ENCODE measurements at places on chromosomes 7 and 10.

- H3K4me3 ChIP-seq = no peak overlapping the region
- no peak for DNase-seq
- H3K27me3 ChIP-seq = peaks cover 4% of the 10 kb centered on the region
- H3K4me1 ChIP-seq = peaks cover 4% of the 10 kb centered on the region
- no peak overlapping the region for H3K27ac ChIP-seq
These were observed 215.7 kb upstream of the CDC14C start for GRCh38 chr7:48708635-48709034.

- no peak for DNase-seq
- peaks cover 27% of the 10 kb centered on the region for H3K4me1 ChIP-seq
- no peaks in the 10 kb centered on the region for H3K36me3 ChIP-seq
- no peak overlapping the region for H3K4me3 ChIP-seq
These were observed 80.8 kb downstream of the PTPRE start for GRCh38 chr10:127987467-127988380.

GRCh38 chr7:103887050-103887449 lies 102.4 kb downstream of the RELN start:
- H3K4me1 ChIP-seq = no peaks in the 10 kb centered on the region
- H3K36me3 ChIP-seq = no peaks in the 10 kb centered on the region
- H3K4me3 ChIP-seq = no peak overlapping the region

- no peak overlapping the region for H3K4me3 ChIP-seq
- H3K36me3 ChIP-seq = no peaks in the 10 kb centered on the region
- no peak overlapping the region for H3K27ac ChIP-seq
- no peaks in the 10 kb centered on the region for H3K27me3 ChIP-seq
- no peaks in the 10 kb centered on the region for H3K4me1 ChIP-seq
These were observed 550.6 kb upstream of the SEMA3D start for GRCh38 chr7:85737426-85737825.

DNA sequence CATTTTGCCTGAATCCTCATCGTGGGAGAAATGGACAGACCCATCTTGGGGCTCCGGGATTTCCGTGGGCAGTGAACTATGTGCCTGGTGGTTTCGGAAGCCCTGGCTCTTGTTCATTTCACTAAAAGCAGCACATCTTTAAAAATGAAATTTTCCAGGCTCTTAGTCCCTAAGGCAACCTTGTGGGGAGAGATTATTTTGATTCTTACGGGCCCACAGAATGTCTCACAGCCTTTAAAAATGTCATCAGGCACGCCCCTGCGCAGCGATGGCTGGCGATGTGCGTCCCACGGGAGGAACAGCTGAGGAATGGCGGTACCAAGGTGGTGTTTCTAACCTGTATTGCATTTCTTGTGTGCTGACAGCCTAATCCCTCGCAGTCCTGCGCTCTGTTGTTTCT lies 189.7 kb downstream of the CCDC3 start:
- H3K27ac ChIP-seq = no peak overlapping the region
- H3K4me1 ChIP-seq = no peaks in the 10 kb centered on the region
- no peak for DNase-seq
- H3K4me3 ChIP-seq = no peak overlapping the region

DNA sequence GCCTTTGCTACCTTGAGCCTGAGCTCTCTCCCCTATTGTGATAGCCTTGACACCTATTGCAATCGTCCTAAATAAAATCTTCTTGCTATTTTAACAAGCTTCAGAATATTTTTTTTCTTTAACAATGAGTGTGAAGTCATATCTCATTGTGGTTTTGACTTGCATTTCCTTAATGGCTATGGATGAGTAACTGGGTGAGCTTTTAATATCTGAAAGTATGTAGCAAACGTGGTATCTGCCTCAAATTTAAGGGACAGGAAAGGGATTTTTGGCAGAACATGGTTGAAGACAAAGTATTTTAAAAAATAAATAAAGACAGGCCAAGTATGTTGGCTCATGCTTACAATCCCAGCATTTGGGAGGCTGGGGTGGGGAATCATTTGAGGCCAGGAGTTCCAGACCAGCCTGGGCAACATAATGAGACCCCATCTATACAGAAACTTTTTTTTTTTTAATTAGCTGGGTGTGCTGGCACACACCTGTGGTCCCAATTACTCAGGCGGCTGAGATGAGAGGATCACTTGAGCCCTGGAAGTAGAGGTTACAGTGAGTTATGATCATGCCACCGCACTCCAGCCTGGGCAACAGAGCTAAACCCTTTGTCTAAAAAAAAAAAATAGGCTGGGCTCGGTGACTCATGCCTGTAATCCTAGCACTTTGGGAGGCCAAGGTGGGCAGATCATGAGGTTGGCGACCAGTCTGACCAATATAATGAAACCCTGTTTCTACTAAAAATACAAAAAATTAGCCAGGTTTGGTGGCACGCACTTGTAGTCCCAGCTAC lies 319.3 kb upstream of the NRP1 start:
- H3K4me1 ChIP-seq = no peaks in the 10 kb centered on the region
- H3K4me3 ChIP-seq = no peak overlapping the region
- H3K27me3 ChIP-seq = no peaks in the 10 kb centered on the region
- H3K27ac ChIP-seq = no peak overlapping the region
- DNase-seq = no peak

GRCh38 chr10:71550628-71551027 lies 153.9 kb downstream of the CDH23 start:
- peaks cover 8% of the 10 kb centered on the region for H3K27me3 ChIP-seq
- H3K27ac ChIP-seq = no peak overlapping the region
- no peaks in the 10 kb centered on the region for H3K4me1 ChIP-seq
- no peak for DNase-seq
- no peaks in the 10 kb centered on the region for H3K36me3 ChIP-seq

- no peak overlapping the region for H3K4me3 ChIP-seq
- peak overlapping the region; percentile 6 for H3K27ac ChIP-seq
- H3K27me3 ChIP-seq = peaks cover 29% of the 10 kb centered on the region
- H3K4me1 ChIP-seq = no peaks in the 10 kb centered on the region
- DNase-seq = no peak
These were observed 77.0 kb upstream of the FAM20C start for GRCh38 chr7:115274-115911.

GRCh38 chr7:85191383-85191782 lies 4.5 kb upstream of the SEMA3D start:
- H3K4me3 ChIP-seq = no peak overlapping the region
- no peak for DNase-seq
- no peaks in the 10 kb centered on the region for H3K4me1 ChIP-seq
- H3K27ac ChIP-seq = no peak overlapping the region

DNA sequence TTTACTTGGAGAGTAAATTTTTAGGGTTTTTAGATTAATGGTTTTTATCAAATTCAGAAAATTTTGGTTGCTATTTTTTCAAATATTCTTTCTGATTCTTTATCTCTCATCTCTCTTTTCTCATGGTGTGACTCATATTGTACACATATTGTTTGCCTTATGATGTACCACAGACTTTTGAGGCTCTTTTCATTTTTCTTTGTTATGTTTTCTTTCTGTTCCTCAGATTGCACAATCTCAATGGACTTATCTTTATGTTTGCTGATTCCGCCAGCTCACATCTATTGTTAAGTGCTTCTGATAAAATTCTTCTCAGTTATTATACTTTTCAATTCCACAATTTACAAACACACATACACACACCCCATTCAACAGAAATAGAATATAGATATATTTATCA lies 168.2 kb upstream of the IGFBP3 start:
- H3K27ac ChIP-seq = no peak overlapping the region
- H3K36me3 ChIP-seq = no peaks in the 10 kb centered on the region
- H3K4me3 ChIP-seq = no peak overlapping the region
- no peaks in the 10 kb centered on the region for H3K27me3 ChIP-seq
- no peak for DNase-seq

DNA sequence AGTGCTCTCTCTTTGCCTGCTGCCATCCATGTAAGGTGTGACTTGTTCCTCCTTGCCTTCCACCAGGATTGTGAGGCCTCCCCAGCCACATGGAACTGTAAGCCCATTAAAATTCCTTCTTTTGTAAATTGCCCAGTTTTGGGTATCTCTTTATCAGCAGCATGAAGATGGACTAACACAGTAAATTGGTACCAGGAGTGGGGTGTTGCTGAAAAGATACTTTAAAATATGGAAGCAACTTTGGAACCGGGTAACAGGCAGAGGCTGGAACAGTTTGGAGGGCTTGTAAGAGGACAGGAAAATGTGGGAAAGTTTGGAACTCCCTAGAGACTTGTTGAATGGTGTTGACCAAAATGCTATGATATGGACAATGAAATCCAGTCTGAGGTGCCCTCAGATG lies 63.8 kb upstream of the PPP1R9A start:
- no peak for DNase-seq
- H3K27me3 ChIP-seq = no peaks in the 10 kb centered on the region
- H3K4me3 ChIP-seq = no peak overlapping the region
- H3K27ac ChIP-seq = no peak overlapping the region

DNA sequence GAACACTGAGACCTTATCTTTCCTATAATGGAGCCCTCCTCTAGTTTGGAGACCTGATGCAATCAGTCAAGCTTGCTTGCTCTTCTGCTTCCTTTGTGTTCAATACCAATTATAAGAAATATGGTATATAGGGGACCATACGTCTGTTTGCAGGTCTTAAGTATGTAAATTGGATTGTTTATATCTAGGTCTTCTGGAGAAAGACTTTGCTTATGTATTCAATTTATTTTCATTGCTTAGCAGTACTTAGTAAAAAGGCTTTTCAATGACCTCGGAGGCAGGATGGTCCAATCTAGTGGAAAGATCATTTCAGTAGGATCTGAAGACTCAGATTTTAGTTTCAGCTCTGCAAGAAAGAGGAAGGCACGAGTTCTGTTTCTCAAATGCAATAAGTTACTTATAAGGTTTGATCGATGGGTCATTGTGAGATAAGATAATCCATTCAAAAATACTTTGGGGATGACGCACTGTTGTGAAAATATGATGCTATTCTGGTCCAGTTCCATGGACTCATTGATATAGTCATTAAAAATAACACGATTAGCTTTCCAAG lies 571.6 kb downstream of the SH2D4B start:
- H3K4me1 ChIP-seq = no peaks in the 10 kb centered on the region
- DNase-seq = no peak
- no peak overlapping the region for H3K27ac ChIP-seq
- no peak overlapping the region for H3K4me3 ChIP-seq

DNA sequence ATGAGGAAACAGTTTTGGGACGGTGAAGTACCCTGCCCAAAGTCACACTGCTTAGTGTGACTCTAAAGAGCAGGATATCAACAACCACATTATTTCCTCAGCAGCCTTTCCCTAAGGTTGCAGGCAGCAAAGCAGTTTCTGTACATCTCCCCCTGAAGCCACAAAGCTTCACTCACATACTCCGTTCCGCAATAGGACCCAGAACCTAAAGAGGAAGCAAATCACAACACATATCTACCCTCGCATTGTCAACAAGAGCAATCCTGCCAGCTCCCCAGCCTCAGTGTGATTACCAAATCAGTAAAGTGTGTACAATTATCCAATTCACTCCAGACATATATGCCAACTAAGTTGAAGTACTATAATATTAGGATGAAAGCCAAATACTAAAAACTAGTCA lies 30.8 kb downstream of the VAX1 start:
- no peak overlapping the region for H3K27ac ChIP-seq
- no peak overlapping the region for H3K4me3 ChIP-seq
- no peak for DNase-seq
- H3K4me1 ChIP-seq = no peaks in the 10 kb centered on the region

GRCh38 chr10:86347856-86348255 lies 18.7 kb downstream of the GRID1 start:
- H3K36me3 ChIP-seq = no peaks in the 10 kb centered on the region
- H3K4me3 ChIP-seq = no peak overlapping the region
- H3K27ac ChIP-seq = no peak overlapping the region
- H3K27me3 ChIP-seq = peaks cover 19% of the 10 kb centered on the region
- H3K4me1 ChIP-seq = no peaks in the 10 kb centered on the region

DNA sequence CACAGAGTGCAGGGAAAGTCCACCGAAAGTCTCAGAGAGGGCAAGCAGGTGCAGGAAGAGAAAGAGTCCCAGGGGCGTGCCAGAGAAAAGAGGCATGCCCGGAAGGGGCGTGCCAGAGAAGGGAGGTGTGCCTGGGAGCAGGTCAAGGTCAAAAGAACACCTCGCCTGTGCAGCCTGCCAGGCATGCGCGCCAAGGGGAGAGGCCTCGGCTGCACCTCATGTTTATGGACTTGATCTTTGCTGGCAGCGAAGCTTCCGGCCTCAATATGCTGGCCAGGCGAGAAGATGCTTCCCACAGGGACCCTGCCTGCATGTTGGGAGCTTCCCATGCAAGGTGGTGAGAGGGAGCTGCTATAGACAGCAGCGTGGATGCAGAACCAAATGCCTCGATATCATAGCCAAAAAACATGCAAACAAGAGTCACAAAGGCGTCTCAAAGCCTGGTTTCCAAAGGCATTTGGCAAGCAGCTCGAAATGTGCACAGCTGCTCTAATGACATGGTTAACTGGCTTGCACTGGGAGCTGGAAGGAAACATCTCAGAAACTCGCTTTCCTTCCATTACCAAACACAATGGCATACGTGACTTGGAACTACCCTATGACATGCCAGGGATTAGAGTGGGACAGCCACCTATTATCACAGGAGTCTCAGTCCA lies 192.5 kb upstream of the PPP2R2D start:
- no peaks in the 10 kb centered on the region for H3K36me3 ChIP-seq
- H3K27ac ChIP-seq = no peak overlapping the region
- no peak overlapping the region for H3K4me3 ChIP-seq
- no peaks in the 10 kb centered on the region for H3K4me1 ChIP-seq
- no peak for DNase-seq

DNA sequence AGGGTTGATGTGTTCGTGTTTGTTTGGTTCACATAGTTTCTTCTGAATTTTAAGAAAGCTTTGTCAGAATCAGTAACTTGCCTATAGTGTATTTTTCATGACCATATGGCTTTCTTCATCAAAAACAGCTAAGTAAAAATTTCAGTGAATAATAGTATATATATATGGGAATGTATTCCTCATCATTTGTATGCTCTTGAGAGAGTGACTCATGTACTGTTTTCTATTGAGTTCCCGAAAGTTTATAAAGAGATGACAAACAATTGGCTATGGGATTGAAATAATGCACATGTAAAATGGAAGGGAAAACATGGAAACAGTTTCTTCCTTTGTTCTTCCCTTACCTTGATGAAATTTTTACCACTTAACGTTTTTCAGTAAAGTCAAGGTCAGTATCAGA lies 56.4 kb downstream of the KAT6B start:
- no peak for DNase-seq
- H3K27me3 ChIP-seq = no peaks in the 10 kb centered on the region
- H3K36me3 ChIP-seq = no peaks in the 10 kb centered on the region
- H3K27ac ChIP-seq = no peak overlapping the region
- H3K4me3 ChIP-seq = no peak overlapping the region

DNA sequence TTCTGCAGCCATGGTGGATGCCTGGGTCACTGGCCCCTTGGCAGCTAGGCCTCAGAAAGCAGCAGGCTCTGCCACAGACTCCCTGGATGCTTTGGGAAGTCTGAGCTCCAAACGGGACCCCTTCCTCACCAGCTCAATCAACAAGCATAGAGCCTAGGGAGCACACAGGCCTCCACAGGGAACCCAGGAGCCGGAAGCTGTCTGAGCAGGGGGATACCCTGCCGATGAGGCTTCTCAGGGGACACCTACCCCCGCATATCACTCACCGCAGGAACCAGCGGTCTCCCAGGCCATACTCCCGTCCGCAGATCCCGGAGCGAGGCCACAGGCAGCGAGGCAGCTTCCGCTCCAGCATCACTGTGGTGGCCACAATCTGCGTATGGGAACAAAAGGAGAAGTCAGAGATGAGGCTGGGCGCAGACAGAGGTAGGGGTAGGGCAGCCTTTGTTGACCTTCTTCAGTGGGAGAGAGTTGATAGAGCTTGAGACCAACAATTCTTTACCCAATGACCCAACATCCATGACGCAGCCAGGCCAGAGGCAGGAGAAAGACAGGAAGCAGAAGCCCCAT lies 13.4 kb downstream of the TRPV6 start:
- no peaks in the 10 kb centered on the region for H3K4me1 ChIP-seq
- peaks cover 13% of the 10 kb centered on the region for H3K27me3 ChIP-seq
- H3K27ac ChIP-seq = no peak overlapping the region
- H3K4me3 ChIP-seq = no peak overlapping the region
- H3K36me3 ChIP-seq = no peaks in the 10 kb centered on the region
